Epithelial cell of proximal tubule (primary cell): ENCODE measurements at places on chromosomes 4 and X. TPM values are rescaled to one million over a fixed set of nuclear protein-coding genes. Genes with fewer than 3 reads are reported as not detected.

DNA sequence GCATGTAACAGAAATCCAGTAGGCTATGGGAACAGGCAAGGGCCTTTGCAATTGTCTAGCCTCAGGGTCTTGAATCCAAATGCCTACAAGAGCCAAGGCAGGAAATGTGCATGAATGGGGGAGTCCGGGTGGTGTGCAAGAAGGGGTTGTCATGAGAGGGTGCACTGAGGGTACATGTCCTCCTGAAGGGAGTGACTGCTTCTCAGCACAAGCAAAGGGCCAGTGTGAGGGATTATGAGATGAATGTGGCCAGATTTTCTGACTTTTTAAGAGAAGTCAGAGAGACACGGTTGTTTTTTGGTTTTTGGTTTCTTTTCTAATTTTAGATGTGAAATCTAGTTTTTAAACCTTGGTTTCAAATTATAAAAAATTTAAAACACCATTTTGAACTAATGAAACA lies 76.5 kb upstream of the LSM6 start:
- no peak for DNase-seq

- no peak for DNase-seq
These were observed 660.5 kb upstream of the PCDH10 start for GRCh38 chr4:132488555-132488954.

DNA sequence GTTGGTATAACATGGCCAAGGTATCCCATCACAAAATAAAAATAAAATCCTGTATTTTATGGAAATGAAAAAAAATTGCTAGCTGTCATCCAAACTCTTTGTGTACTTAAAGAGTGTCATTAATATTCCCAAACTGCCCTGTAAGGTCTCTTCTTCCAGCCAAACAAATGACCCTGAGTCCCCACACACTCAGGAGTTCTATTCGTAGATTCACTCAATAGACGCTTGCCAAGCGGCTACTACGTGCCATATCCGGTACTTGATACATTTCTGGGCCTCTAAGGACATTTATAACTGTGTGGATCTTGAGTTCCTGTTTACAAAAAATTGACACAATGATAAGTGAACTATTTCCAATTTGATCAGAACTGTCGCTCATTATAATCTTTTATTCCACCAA lies 245.1 kb downstream of the SCFD2 start:
- no peak for DNase-seq

GRCh38 chrX:54177306-54177705 lies 5.7 kb downstream of the FAM120C start:
- DNase-seq, result no peak

DNA sequence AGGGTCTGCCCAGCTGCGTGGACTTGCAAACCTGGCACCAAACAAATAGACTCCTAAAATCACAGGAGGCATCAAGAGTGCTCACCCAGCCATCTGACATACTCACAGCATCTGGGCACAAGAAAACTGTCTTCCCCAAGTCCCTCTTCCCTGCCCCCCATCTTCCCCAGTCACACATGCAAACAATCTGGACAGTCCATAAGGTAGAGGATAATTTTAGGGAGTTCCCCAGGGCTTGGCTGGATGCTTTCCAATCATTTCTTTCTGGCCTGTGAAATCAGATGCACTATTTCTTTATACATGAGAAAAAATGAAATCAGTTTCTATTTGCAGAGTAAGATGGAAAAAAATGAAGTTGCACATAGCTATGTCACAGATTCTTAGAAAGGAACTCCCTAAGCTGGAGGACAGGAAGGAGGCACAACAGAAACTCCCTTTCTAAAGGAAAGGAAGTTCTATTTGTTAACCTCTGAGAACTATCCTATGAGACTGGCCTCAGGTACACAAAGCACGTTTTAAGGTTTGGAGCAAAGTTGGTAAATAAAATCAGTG lies 342.3 kb downstream of the HNRNPD start:
- no peak for DNase-seq

DNA sequence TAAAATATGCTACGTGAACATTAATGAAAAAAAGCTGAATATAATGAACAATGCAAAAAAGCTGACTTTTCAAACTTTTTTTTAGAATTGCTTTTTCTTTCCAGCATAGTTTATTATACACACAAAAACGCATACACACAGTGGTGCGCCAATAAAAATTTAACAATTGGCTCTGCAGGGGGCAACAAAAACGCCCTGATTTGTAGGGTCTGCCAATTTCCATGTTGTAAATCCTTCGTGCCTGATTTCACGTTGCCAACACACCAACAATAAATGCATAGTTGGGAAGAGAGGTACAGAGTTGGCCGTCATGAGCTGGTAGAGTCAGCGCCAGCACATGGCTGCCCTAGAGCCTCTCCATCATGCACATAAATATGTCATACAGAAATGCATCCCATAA lies 333.1 kb downstream of the MAPK10 start:
- DNase-seq, result no peak

DNA sequence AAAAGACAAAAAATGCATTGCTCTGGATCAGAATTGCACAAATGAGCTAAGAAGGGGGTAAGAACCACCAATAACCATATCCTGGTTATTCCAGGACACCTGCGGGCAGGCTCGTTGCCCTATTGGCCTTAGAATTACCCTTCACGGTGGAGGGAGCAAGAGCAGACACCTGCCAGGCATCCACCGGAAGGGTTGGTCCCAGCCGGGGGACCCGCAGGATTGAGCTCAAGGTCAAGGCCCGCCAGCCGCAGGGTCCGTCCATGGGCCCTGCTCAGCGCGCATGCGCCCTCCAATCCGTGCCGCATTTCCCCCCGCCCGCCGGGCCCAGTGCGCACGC lies 575 bp downstream of the SLC25A6 start:
- DNase-seq, result no peak

DNA sequence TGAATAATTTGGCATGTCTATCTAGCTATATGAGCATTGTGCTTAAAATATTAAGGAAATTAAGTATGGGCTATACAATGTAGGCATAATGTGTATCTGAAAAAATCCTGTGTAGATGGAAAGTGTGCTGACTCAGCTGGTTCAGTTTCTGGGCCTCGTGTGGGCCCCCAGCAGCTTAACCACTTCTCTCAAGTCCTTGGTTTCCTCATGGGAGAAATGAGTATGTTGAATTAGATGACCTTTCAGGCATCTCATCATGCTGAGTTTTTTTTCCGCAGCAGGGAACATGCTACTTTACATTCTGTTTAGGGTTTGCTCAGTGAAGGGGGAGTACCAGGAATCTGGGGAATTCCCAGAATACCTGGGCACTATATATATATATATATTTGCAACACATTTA lies 30.5 kb downstream of the RHOH start:
- DNase-seq, result no peak

GRCh38 chrX:63354484-63354883 lies 3.4 kb upstream of the SPIN4 start:
- DNase-seq, result no peak

DNA sequence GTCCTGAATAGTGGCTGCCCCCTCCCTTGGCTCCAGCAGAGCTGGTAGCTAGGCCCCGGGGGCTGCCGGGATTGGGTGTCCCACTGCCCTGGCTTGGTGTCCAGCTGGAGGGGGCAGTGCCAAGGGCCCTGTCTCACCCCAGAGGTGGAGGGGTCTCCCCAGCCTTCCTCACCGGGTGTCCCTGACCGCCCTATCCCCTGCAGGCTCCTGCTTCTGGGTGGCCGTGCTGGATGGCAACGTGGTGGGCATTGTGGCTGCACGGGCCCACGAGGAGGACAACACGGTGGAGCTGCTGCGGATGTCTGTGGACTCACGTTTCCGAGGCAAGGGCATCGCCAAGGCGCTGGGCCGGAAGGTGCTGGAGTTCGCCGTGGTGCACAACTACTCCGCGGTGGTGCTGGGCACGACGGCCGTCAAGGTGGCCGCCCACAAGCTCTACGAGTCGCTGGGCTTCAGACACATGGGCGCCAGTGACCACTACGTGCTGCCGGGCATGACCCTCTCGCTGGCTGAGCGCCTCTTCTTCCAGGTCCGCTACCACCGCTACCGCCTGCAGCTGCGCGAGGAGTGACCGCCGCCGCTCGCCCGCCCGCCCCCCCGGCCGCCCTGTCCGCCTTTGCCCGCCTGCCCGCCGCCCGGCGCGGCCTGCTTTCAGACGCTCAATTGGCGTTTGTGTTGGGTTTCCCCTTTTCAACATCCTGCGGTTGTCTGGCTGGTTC lies 4.6 kb downstream of the NAT8L start:
- DNase-seq, result no peak

- no peak for DNase-seq
These were observed at the start of gene SPARCL1 for GRCh38 chr4:87529187-87529586. Gene SPARCL1 (minus strand): TSS chr4:87529376. CDS start chr4:87499574, 29,802 bp downstream.

DNA sequence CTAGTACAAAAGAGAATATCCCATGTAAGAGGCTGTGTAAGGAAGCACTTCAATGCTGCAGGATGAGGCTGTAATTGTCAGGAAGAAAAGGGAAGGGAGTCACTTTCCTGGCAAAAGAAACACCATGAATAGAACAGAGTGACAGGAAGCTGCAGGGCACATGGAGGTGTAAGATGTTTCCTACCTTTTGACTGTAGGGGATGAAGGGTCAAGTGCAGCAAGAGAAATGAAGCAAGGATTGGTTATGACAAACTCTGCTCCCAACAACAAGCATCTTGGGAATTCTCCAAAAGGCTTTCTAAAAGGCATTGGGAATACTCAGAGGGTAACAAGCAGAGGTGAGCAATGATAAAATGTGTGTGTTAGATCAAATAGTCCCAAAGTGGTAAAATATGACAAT lies 74.3 kb upstream of the NPY2R start:
- no peak for DNase-seq

- DNase-seq, result peak; percentile 7
These were observed 571.0 kb upstream of the KLHL4 start for GRCh38 chrX:86946569-86946968.

GRCh38 chr4:77852892-77853495 lies 9.6 kb upstream of the MRPL1 start:
- no peak for DNase-seq

GRCh38 chrX:82757614-82758013 lies 750.5 kb upstream of the POU3F4 start:
- DNase-seq, result no peak

DNA sequence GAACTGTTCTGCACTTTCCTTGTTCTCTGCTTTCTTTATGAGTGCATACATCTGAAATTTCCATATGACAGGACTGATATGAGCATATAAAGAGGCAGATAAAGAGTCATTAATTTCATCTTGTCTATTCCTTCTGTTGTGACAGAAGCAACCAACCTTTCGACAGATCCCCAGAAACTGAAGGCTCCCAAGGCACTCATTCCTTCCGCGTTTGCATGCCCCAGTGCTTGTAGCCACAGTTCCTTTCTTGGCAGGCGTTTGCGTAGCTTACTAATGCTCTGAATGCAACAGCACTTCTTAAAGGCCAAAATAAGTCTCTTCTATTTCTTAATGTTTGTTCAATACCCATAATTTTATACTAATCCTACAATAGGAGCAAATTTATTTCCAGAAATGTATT lies 94.0 kb upstream of the TBL1X start:
- DNase-seq, result no peak

GRCh38 chrX:12802741-12803140 lies 11.5 kb downstream of the PRPS2 start:
- DNase-seq, result no peak

- no peak for DNase-seq
These were observed 30.4 kb upstream of the WDR44 start for GRCh38 chrX:118315529-118315928.

DNA sequence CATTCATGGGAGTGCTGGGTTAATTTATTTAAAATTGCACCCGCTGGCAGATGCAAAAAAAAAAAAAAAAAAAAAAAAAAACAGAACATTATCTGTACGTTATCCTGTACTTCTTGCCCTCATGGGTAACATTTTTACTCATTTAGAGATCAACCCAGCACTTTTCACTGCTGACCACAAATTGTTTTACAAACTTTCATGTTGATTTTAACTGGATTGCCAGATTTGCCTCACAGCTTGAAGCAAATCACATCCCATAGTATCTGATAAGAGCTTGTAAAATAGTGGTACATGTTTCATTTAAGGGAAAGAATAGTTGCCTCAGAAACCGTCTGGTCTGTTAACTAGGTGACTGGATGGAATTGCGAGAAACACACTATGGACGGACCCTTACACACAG lies 640.8 kb downstream of the TRIML1 start:
- no peak for DNase-seq

- DNase-seq, result no peak
These were observed 65.2 kb downstream of the GALNT7 start for GRCh38 chr4:173233857-173234256.

DNA sequence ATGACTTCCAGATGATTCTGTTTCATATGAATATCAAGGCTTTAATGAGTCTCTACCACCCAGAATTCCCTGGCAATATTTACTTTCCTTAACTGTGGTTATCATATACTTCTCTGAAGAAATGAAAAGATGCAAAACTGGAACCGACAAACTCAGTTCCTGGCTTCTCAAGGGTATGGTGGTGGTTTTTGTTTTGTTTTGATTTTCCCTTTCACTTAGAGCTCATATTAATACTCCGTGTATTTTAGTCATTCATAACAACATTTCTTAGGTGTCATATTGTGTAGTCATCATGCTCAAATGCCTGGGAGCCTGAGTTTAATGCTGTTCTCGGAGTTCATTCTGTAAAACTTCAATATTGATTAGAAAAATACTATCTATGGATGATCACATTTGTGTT lies 665 bp downstream of the TRPC5OS start:
- DNase-seq, result no peak

DNA sequence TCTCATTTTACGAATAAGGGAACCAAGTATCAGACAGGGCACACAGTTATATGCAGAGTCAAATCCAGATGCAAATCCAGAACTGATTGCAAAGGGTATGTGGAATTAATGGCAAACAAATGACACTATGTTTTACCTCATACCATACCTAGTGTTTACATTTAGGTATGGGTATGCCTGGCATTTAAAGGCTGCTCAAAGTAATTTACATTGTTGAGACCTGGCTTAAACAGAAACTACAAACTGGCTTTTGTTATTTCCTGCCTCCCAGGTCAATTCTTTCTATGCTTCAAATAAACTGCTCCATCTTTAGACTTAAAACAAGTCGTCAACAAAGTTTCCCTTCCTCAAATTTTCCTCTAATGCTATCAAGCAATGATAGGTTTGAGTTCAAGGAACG lies 33.7 kb downstream of the ANKRD17 start:
- no peak for DNase-seq

- no peak for DNase-seq
These were observed 25.5 kb upstream of the MAN2B2 start for GRCh38 chr4:6549445-6549844.

The PSAPL1 gene
- 0.07 TPM in 1 of 2 replicates, not detected in the other for total RNA-seq

The HNRNPDL gene
- 248 and 283 TPM in 2 replicates for total RNA-seq

The NHS gene
- 7.6 and 9.0 TPM in 2 replicates for total RNA-seq

The SPIN4 gene
- total RNA-seq, result 5.8 and 6.0 TPM in 2 replicates

The SRPX gene
- 32.0 and 37.0 TPM in 2 replicates for total RNA-seq

The GDPD2 gene
- total RNA-seq, result not detected in 2 replicates

The ERCC6L gene
- 6.6 and 9.5 TPM in 2 replicates for total RNA-seq

The WAS gene
- total RNA-seq, result 0.29 TPM in 1 of 2 replicates, not detected in the other

The PPP1R2C gene
- not detected in 2 replicates for total RNA-seq

The POU3F4 gene
- total RNA-seq, result under 0.01 TPM in 1 of 2 replicates, not detected in the other

The ETDB gene
- total RNA-seq, result not detected in 2 replicates

The ATG4A gene
- total RNA-seq, result 4.2 and 7.1 TPM in 2 replicates

The ESX1 gene
- 0.22 TPM in 1 of 2 replicates, not detected in the other for total RNA-seq

The TRIM60 gene
- not detected in 2 replicates for total RNA-seq

The MAGEA2B gene
- total RNA-seq, result not detected in 2 replicates

The SLC4A4 gene
- total RNA-seq, result 4.6 and 5.6 TPM in 2 replicates

The PHEX gene
- 0.07 and 0.29 TPM in 2 replicates for total RNA-seq
